ENCODE measurements at places on chromosomes 7 and 10.
A peak's percentile ranks its signal among the peaks of the same experiment; 100 is the strongest.

GRCh38 chr7:131649003-131649541 lies 92.6 kb upstream of the PODXL start:
- no peak for DNase-seq

GRCh38 chr10:3217301-3217700 lies 44.7 kb upstream of the PITRM1 start:
- peak; percentile 53 for DNase-seq

- no peak for DNase-seq
Observed at GRCh38 chr10:43419997-43420368, 11.0 kb upstream of the HNRNPF start.

GRCh38 chr7:100021297-100021696 lies 5.9 kb downstream of the ZKSCAN1 start:
- DNase-seq, result no peak

- no peak for DNase-seq
Observed at GRCh38 chr10:116961406-116962251, 43.4 kb downstream of the SHTN1 start.

GRCh38 chr7:90210475-90210874 lies 1.1 kb upstream of the STEAP2 start:
- DNase-seq, result no peak

- DNase-seq, result no peak
Observed at GRCh38 chr7:96004578-96004977, 232.2 kb downstream of the DYNC1I1 start.

DNA sequence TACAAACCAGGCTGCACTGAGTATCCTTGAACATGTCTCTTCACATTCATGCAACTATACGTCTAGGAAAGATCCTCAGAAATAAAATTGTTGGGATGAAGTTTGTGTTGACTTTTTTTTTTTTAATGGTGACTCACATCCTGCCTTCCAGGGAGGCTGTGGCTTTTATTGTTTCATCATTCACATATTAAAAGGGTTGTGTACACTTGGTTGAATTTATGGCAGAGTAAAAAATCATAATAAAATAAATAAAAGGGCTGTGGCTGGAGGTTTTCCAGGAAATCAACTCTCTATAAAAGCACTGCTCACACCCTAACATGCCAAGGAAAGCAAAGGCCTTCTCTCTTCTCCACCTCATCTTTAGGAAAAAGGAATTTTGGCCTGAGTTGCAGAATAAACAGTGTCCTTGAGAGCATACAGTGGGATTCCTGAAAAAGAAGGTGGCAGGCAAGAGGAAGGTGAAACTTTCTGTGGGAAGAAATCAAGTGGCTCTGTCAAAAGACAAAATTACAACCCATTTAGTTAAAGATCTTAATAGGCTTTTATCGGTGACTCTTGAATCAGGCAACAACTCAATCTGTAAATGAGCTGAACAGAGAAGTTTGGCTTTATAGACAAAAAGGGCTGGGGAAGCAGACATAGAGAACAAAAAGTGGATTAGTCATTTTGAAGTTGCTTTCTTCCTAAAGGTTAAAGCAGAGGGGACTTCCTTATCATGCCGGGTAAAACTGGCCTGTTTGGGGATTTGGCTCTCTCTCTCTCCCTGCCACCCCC lies 41.6 kb upstream of the FHIP2A start:
- peak; percentile 85 for DNase-seq

DNA sequence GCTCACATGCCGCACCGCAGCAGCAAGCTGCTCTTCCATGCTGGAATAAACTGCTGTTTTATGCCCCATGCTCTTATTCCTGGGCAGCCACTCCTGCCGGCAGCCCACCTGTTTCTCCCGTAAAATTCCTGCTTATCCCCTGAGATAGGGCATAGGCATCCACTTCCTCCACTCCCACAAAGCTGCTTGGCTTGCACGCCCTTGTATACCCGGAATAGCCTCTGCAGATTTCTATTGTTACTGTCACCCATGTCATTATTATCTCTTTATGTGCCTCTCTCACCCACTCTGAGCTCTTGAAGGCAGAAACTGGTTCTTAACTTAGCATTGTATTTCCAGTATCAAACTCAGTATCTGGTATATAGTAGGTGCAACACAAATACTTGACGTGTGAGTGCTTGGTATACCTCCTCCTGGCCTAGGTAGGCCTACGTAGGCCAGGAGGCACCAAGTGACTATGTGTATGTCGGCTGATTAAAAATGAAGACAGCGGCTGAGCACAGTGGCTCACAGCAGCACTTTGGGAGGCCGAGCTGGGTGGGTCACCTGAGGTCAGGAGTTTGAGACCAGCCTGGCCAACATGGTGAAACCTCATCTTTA lies 193.4 kb downstream of the CCDC3 start:
- DNase-seq, result no peak

- peak; percentile 41 for DNase-seq
Observed at GRCh38 chr7:7178906-7179305, 3.4 kb upstream of the C1GALT1 start.

- DNase-seq, result no peak
Observed at GRCh38 chr7:106480616-106481031, 180.3 kb downstream of the CCDC71L start.

- no peak for DNase-seq
Observed at GRCh38 chr7:13032576-13032975, 345.1 kb downstream of the ARL4A start.

- no peak for DNase-seq
Observed at GRCh38 chr7:144866189-144866588, 30.3 kb upstream of the TPK1 start.

DNA sequence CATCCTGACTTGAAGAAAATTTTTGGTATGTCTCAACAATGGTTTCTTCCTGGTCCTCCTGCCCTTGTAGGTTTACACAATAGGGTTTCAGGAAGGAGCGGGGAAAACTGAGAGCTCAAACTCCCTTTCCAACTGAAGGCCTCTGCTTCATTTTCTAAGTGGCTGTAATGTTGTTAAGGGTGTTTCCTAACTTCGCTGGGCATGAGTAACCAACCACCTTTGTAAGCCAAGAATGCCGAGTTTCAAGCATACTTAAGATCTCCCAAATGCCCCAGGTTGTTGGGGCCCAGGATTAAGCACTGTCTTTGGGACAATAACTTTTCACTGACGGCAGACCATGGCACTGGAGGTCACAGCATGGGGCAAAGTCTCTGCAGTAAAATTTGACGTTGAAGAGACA lies 33.6 kb upstream of the DRGX start:
- no peak for DNase-seq

DNA sequence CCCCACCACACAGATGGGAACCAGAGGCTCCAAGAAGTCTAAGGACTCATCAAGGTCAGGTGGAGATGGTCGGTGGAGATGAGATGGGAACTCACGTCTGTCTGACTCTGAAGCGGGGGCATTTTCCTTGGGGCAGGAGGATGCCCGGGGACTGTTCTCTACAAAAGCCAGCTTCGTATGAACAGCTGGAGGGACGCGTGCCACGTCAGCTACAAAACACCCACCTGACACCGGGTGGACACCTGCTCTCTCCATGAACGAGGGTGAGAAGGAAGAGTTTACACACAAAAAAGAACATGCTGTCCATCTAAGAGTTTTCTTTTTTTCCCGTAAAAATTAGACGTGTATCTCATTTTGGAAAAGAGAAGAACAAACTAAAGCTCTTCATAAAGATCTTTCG lies 47.7 kb downstream of the C10orf143 start:
- DNase-seq, result no peak

- no peak for DNase-seq
Observed at GRCh38 chr7:140684066-140684950, 11.6 kb downstream of the ADCK2 start.

- DNase-seq, result no peak
Observed at GRCh38 chr7:121420976-121421375, 24.9 kb upstream of the FAM3C start.

DNA sequence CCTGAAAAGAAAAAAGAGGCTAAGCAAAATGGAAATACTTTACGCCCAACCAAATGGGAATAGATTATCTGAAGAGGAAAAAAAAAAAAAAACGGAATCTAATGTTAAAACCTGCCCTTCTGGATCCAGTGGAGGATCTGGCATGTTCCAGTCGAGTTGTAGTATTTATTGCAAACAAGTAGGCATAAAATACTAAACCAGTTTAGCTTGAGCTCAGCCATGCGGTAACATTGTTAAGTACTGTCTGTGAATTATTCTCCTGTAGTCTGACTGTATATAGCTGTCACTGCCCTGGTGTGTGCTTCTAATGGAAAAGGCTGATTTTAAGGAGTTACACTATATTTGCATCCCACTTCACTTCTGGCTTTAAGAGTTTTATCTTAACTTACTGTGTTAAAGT lies 40.3 kb downstream of the CELF2 start:
- peak; percentile 43 for DNase-seq

DNA sequence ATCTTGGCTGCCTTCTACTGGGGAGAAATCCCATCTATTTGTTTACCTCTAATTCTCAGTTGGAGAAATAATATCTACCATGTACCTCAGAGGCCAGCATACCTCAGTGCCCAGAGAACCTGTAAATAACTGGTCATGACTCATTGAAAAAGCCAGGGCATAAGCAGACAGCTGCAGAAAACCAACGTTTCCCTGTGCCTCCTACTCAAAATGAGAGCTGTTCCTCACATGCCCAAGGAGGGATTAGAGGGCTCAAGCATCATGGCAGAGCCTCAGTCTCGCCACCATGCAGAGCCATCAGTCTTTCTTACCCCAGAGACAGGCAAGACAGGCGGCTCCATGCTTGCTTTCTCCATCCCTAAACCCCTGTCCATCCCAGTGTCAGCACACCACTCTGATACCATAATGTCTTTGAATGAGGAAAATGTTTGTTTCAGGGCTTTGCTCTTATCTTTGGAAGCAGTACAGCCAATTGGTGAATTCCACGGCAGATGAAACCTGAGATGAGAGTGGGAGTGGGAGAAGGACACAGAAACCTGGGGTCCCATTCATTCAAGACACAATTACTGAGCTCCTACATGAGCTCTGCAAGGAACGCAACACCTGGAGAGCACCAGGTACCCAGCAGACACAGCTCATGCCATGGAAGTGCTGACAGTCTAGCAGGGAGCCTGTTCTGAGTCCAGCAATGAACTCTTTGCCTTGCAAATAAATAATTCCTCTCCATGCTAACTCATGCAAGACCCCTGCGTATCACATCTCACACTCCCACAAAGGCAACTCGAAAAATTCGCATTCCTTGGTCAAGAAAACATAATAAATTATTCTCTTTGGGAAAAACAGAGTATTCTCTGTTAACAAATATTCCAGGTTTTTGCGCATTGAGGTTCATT lies 21.1 kb downstream of the PON1 start:
- DNase-seq, result no peak

GRCh38 chr7:4214291-4215155 lies 467.6 kb upstream of the FOXK1 start:
- DNase-seq, result no peak

- no peak for DNase-seq
Observed at GRCh38 chr10:125538947-125539731, 143.8 kb downstream of the TEX36 start.

GRCh38 chr7:17947620-17948019 lies 7.3 kb upstream of the SNX13 start:
- no peak for DNase-seq

GRCh38 chr7:33971106-33971505 lies 65.8 kb downstream of the BMPER start:
- no peak for DNase-seq

GRCh38 chr10:15123749-15124184 lies 26.6 kb downstream of the RPP38 start:
- no peak for DNase-seq

GRCh38 chr7:90972906-90973550 lies 291.2 kb upstream of the FZD1 start:
- no peak for DNase-seq

DNA sequence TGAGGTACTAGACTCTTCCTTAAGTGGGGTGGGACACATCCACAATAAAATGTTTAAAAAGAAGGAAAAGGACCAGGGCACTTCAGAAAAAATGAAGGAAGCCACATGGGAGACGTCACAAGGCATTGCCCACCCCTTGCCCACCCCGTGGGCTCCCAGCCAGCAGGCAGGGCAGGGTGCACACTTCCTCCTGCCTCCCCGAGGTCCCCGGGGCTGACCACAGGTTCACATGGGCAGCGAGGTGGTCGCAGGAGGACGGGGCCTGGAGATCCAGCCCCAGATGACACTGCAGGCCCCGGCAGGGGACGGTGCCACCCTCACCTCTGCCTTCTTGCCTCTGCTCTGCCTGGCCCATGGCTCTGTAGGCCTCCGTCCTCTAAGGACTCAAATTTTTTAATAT lies 45.6 kb downstream of the PWWP2B start:
- DNase-seq, result no peak

Measured in ACHN (cell line).